Esophagus muscularis mucosa (tissue), 4 donors: ENCODE measurements at places on chromosomes 3 and 15. TPM values are rescaled to one million over a fixed set of nuclear protein-coding genes. Genes with fewer than 3 reads are reported as not detected.

DNA sequence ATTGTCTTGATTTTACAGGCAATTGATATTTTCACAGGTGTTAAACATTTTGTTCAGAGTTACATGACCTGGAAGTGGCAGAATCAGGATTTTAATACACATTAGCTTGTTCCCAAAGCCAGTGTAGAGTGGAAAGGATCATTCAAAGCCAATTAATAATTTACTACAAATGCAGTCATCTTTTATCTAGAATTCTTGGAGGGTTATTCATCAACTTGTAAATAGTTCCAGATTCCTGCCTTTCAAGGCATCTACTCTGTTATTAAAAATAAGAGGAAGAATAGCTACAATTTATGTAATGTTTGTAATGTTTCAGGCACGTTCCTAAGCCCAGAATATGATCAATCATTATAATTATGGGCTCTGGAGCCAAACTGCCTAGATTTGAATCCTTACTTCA lies 358.5 kb downstream of the ZNF385D start:
- no peak for DNase-seq

DNA sequence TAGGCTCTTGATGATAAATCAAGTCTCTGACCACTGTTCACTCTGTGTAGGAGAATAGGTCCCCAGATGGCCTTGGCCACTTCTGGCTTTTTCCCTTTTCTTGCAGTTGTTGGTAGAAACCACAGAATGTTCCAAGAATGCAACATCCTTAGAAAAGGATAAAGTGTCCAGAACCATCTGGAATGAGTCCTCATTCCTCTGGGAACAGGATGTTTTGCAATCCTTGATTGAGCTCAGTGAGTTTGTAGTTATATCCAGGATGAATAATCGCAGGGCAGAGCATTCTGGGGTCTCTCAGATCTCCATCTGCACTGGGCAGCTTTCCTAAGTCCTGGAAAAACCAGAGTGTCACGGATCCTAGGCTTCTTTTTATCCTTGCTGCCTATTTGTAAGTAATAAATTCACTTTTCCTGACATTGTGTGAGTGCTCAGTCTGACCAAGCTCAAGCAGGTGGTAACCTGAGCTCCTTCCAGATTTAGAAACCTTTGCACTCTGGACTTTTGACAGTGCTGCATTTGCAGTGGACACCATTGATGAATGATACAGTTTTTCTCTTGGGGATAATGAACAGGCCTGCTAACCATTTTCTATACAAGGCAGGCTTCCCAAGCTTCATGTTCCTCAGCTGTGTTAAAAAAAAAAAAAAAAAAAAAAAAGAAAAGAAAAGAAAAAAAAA lies 1028.6 kb downstream of the OTOL1 start:
- no peak for DNase-seq

DNA sequence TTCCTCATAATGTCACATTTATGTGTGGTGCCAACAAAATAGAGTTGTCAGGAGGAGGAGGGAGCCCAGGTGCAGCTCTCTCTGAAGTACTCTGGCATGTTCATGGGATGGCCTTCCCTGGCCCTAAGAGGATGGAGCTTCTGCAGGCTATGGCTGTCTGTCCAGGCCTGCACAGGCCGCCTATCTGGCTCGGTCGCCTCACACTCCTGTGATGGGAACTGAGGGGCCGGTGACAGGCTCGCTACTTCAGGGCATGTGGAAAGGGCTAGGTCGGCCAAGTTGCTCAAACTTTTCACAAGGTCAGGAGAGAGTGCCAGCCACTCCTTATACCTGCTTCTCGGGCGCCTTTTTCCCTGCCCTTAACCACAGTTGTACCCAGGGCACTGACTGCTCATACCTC lies 51.1 kb downstream of the SOX14 start:
- DNase-seq, result no peak

DNA sequence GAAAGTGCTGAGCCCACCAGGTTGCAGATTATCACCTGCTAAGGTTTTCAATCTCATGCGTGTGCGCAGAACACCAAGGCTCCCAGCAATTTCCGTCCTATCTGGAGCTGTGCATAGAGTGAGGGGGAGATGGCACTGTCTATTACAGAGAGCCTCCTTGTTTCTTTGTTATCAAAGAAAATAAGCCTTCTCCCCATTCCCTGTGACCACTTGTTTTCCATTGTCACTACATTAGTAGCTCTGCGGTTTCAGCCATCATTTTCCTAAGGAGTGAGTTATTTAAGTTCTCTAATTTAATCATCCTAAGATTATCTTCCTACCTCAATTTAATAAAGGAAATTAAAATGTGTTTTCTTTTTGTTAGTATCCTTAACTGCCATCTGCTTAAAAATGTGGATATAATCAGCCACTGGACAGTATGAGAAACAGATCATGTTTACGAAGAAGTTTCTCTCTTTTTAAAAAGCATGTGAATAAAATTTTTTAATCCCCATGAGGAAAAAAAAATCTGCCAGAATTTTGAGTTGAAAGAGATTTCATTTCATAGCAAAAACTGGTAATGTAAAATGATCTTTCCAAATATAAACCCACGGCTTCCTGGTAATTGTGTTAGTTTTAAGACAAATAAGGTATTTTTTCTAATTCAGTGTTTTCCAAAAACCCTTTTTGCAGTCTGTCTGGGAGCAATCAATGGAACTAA lies 172.3 kb upstream of the UBE2E1 start:
- peak; percentile 57 for DNase-seq

DNA sequence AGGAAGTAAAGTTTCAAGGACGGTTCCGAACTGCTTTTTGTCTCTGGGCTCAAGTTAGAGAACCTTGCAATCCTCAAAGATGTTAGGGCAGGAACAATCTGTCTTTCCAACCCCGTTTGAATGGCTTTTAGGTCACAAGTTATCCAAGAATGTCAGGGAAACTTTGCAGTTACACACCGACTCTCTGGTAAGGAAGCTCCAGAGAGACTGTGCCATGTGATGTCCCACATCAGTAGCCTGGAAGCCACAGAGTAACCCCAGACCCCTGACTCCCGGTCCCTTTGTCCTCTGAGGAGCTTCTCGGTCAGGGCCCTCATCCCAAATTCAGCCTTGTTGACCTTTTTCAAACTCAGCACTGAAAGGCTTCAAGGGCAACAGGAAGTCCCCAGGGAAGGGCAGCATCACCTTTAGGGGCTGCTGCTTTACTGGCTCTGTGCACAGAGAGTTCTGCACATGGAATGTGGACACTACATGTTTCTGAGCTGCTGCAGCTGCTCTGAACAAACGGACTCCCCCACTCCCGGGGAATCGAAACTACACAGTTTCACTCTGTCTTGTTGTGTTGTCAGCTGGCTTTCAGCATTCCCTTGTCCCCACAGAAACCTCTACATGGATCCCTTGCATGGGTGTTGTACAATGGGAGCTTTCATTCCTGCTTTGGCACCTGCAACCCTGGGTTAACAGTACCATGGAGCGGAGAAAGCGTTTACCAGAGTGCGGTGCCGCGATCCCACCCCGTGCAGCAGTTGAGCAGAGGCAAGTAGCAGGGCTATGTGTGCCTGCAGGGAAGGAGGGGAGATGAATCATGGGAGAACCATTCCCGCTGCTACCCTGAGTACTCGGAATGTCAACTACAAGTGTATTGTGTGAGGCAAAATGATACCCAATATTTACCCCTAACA lies 408.2 kb upstream of the THBS1 start:
- no peak for DNase-seq

DNA sequence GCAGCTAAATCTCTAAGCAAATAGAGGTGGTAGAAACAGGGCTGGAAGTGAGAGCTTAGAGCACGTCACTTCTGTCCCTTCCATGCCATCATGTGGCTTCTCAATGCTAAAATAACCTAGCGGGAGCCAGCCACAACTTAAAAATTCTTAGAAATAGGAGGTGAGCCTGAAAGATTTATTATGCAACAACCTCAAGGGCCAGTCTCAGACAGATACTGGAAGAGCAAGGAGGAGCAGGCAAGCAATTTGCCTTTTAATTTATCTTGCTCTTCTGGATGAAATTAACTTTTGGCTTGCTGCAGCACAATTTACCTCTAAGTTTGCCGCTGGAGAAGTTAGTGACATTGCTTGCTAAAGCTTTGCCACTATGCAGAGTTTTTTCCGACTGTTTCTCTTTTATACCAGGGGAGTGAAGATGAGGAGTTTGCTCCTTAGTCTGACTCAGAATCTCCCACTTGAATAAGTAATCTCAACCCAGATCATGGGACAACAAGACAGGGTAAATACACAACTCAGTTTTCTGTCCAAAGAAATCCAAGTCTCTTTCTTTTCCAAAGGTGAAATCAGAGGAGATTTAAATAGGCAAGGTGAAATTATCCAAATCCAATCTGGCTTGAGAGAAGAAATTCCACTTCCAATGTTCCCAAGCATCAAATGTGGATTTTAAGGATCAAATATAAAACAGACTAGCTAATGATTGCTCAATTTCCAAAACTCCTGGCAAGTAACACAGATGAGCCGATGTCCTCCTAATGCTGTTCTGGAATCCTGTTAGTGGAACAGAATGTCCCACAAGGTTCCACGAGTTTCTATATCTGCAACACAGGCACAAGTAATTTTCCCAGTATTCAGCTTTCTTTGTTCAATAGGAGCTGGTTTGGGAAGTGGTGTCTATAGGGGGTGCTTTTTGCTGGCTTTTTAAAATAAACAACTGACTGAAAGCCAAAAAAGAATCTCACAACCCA lies 329.4 kb upstream of the RORA start:
- no peak for DNase-seq

GRCh38 chr3:8482263-8482662 lies 19.4 kb upstream of the LMCD1 start:
- DNase-seq, result no peak

- no peak for DNase-seq
These were observed 16.9 kb upstream of the FILIP1L start for GRCh38 chr3:100131241-100131640.

DNA sequence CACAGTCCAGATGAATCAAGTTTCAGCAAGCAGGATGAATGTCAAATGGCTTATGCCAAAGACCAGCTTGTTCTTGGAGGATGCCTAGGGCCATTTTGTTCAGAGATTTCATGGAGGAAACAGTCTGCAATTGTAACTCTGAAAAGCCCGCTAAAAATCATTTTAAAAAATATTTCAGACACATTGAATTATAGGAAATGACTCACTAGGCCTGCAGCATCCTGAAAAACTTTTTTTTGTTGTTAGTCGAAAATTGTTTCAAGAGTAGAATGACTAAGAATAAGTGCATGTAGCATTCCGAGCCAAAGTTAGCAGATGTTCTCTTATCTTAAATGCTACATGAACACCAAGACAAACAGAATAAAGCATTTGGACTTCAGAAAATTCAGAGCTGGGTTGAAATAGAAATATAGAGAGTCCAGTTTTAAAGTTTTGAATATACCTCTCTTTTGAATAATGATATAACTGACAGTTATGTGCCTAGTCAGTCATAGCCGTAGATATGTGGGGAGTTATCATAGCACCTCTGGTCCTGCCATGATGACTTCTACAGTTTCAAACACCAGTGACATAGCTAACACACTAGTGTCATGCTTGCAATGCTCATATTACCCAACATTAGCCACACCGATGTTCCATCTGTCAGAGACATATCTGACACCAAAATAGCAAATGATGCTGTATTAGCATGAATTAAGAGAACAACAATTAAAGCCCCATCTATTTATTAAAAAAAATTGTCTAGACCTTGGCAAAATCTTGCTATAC lies 1462.8 kb upstream of the GBE1 start:
- DNase-seq, result no peak

DNA sequence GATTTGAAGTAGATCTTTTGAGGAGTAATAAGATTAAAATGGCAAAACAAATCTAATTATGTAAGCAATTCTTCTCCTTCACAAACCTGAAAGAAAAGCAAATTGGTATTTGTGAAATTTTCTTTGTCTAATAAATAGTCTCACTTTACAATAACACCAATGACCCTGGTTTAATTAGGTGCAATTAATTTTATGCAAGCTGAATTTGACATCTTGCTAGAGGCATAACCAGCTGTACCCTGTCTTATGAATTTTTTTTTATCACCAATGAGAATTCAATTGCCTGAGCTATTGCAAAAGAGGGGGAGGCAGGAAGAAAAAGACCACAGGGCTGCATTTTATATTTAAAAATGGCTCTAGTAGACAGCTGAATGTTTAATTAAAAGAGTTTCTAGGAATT lies 113.5 kb upstream of the IL12A start:
- no peak for DNase-seq

DNA sequence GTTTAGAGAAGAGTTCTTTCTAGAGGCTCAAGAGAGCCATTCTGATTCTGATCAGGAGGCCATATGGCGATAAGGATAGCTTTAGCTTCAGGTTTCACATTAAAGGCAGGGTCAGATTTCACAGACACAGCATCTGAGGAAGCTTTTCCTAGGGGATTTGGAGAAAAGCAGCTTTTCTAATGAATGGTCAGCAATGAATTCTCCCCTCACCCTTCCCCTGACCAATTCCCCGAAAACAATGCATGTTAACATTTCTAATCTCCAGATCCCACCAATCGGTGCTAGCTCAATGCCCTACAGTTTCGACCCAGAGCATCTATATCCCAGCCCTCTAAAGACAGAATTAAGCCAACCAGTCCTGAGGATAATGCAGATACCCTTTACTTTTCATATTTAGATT lies 9.8 kb downstream of the AGBL1 start:
- DNase-seq, result no peak

GRCh38 chr3:185583925-185584324 lies 2.2 kb upstream of the SENP2 start:
- DNase-seq, result no peak

DNA sequence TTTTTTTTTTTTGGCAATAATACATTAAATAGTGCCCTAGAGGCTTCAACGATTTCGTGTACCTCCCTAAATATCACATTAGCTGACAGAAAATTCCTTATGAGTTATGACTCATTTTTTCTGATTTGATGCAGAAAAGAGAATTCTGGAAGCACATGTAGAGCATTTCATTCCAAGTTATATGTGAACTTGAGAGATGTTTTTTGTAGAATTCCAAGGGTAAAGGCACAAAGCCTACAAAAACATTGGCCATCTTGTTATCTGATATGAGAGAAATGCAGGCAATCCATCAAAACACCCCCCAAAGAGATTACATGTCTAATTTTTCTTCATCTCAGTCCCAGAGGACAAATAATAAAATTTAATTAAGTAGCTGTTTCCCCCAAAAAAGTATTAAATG lies 6.7 kb upstream of the PFN2 start:
- no peak for DNase-seq

GRCh38 chr3:31094048-31094447 lies 199.6 kb upstream of the GADL1 start:
- DNase-seq, result no peak

DNA sequence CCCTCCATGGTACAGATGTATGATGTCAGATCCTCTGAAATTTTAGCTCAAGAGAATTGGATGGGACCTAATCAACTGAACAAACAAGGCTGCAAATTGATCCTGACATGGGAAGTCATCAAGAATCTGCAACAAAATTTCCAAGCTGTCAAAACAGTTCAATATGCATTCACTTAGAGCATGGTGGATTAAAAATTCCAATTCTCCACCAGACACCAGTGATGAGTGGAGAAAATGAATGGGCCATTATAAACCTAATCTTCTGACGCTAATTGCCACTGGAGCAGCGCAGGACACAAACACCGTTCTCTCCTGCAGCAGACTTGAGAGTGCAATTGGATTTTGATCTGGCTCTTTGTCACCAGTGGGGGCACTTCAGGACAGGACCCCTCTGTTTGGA lies 94.2 kb downstream of the MINAR1 start:
- DNase-seq, result no peak

Gene SOX2
- total RNA-seq, result 4.9 TPM

Gene C3orf22
- not detected for total RNA-seq

Gene ARID3B
- total RNA-seq, result 6.6 TPM

Gene HTR3E
- total RNA-seq, result not detected

Gene TMEM212
- total RNA-seq, result not detected

Gene ROPN1
- not detected for total RNA-seq

Gene SNTN
- total RNA-seq, result not detected
